NCI-H187 treated with DMSO at 0.1 percent for 48 hours (cell line): ENCODE measurements at places on chromosomes 7 and 10.

DNA sequence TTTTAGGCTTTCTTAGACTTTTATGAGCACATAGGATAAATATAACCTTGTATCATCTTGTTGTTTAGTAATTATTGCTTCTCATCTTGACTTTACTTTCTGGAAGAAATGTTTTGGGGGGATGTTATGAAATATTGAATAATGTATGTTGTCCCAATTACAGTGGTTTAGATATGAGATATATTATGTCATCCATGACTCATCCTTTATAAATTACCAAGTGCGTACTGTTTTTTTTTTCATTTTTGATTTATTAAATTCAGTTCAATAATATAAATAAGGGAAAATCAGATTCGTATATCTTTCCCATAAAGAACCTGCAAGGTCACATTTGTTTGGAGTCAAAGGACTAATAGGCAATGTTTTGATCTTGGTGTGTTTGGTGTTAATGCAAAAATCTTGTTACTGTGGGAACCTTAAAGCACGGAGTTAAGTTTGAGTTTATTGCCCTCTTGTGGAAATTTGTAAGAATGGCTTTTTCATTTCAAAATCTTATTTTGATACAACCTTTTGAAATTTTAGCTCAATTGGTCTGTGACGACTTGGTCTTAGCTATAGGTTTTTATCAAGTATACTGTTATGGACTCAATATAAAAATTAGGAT lies 108.6 kb downstream of the SRI start:
- DNase-seq = no peak

GRCh38 chr10:125085258-125086054 lies 74.9 kb downstream of the CTBP2 start:
- DNase-seq = no peak

- no peak for DNase-seq
These were observed 542.4 kb downstream of the SORCS3 start for GRCh38 chr10:105183536-105183935.

GRCh38 chr10:73168465-73168803 lies 515 bp downstream of the FAM149B1 start:
- DNase-seq = no peak

DNA sequence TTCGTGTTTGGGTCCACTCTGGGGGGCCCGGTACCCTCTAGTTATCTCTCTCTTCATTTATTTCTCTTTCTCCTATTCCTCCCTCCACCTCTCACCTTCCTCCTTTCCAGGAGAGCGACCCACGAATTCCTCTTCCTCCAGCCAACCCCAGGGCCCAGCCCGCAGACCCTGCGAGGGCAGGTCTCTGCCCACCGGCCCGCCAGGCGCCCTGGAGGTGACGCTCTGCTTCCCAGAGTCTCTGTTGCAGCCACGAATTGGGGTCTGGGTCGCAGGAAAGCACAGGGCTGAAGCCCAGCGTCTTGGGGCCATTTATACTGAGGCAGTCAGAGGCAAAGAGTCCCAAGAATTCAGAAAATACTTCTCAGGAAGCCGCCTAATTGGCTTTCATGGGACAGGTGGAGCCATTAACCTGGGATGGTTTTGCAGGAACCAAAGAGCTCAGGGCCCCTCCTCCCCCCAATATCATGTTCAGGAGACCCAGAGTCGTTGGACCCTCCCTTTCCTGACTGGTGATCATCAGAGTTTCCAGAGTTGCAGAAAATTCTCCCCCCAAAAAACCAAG lies 2.7 kb upstream of the EN2 start:
- no peak for DNase-seq

GRCh38 chr10:93039721-93040120 lies 20.9 kb upstream of the CYP26C1 start:
- DNase-seq = no peak

DNA sequence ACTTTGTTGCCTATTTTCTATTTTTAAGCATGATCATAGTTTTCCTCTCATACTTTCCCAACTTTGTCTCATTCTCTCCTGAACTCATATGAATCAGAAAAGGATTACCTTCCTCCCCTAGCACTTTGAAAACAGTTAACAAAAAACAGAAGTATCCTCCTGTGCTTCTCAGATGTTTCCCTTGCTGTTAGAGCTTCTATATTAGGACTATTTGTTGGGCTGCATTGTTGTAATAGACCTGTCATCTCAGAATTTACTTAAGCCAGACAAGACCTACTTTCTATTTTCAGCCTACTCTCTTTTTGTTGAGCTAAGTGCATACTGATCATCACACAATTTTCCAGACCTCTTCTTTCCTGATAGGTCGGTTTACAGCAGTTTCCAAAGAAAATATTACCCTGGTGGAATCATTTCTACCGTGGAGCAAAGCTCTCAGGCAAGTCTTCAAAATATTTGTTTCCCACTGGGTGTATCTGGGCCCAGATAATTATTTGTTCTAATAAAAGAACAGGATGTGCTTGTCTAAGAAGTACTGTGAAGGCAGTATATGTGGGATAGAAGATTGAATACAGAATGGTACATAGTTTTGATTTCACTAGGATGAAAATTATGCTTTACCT lies 411.9 kb upstream of the KLF6 start:
- no peak for DNase-seq

- DNase-seq = no peak
These were observed 8.2 kb downstream of the BMS1 start for GRCh38 chr10:42790835-42791234.

GRCh38 chr7:85634951-85635350 lies 448.1 kb upstream of the SEMA3D start:
- no peak for DNase-seq

DNA sequence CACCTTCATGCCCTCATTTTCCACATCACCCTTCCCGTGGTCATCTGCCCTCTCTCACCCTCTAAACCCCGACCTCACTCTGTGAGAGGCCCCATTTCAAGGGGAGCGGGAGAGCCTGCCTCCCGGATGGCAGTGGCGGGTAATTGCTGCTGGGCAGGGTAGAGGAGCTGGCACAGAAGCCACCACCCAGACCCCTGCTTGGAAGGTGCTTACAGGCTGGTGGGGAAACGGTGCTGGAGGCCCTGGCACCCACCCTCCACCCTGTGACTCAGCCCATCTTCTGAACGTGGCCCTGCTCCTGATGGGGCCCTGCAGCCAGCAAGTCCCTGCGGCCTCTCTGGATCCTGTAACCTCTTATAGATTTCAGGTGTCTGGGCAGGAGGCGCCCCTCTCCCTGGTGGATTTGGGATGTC lies 10.6 kb upstream of the PWWP2B start:
- no peak for DNase-seq

DNA sequence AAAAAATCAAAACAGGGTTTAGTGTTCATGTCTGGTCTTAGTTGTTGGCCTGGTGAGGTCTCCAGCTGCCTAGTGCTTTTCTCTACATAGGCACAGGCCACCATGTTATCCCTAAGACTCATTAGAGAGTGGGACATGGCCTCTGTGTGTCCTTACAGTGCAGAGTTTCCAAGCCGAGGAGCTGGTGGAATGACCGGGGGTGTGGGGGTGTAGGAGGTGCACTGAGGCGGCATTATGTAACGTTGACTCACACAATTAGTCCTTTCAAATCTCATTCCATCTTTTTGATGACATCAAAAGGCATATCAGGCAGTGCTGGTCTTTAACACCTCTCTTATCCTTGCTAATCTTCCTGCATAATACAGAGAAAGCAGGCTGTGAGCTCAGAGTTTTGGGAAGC lies 71.3 kb downstream of the MTPN start:
- DNase-seq = no peak

DNA sequence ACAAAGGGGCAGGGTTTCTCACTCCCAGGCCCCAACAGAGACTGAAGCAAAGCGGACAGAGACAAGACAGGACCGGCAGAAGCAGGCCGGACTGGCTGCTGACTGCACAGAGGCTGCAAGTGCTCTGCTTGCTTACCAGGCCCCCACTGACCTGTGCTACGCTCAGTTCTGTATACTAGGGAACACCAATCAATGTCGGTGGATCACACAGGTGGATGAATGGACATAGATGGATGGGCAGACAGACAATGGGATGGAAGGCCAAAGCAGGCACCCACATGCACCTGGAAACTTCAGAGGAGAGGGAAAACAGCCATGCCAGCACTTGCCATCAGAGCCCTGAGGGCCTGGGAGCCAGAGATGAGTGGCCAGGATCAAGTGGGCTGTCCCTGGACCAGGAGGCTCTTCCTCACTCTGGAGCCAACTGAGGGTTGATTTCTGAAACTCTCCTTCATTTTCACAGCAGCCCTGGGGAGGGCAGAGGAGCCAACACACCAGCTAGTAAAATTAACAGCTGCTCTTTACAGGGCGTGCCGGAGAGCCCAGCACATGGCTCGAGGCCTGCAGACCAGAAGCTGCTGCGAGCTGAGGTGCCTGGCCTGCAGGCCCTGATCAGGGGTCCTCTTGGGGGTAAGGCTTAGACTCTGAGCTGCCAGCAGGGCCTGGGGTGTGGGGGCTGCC lies 243.6 kb downstream of the KCNMA1 start:
- no peak for DNase-seq

GRCh38 chr10:109981650-109982049 lies 26.1 kb upstream of the ADD3 start:
- no peak for DNase-seq

GRCh38 chr7:158957510-158957906 lies 101.2 kb downstream of the DYNC2I1 start:
- peak; percentile 70 for DNase-seq

GRCh38 chr7:158732494-158733219 lies 28.1 kb upstream of the NCAPG2 start:
- no peak for DNase-seq

DNA sequence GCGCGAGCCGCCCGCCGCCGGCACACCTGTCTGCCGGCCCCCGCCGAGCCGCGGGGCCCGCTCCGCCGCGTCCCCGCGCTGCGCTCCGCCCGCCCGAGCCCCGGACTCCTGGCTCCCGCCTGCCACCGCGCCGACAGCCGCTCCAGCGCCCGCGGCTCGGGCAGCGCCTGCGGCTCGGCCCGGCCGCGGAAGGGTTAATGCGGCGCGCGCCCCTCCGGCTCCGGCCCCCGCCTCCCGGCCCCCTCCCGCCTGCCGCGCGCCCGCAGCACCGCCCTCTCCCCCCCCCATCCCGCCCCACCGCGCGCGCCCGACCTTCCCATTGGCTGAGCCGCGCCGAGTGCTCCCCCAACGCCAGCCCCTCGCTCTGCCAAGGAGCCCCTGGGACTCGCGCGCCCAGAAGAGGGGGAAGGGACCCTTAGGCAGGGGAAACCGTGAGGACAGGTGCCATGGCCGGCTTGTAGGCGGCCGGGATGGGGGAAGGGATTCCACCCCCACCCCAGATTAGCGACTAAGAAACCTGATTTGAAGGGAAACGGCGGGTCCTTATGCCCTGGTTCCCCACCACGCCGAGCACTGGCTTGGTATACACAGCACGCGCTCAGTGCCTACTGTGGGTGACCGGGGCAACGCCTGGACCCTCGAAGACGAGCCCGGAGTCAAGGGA lies at the start of gene KCNH2:
Gene KCNH2 (minus strand): TSS at position 196 of the 664 bp plus-strand sequence. CDS start 408 bp downstream, outside the sequence.
- peak; percentile 67 for DNase-seq

DNA sequence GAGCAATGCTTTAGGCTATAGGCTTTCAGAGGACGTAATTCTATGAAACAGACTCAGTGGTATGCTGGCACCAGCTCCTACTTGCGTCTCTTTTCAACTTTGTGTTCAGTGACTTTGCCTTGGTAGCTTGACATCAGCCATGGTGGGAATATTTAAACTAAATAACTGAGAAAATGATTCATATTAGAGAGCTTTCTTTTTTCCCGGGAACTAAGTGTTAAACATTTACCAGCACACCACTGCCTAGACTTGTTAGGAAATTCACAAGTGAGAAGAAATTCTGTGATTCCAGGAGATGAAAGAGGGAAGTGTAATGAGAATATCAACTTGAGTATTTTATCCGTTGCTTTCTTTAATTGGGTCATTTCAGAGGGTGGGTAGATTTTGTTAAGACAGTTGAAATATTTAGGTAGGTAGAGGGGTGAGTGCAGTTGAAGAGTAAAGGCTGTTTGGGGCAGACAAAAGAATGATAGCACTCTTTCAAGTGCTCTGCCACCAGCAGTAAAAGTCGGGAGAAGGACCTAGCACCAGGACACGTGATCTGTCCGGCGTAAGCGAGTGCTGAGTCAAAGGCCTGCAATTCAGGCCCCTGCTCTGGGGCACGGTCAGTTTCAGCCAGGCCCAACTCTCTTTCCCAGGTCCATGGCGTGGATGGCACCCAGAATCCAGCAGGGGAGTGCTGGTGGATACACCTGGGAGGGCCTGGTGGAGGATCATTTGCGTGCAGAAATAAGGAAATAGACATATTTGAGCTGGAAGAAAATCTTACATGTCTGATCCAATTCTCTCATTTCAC lies 206.3 kb downstream of the SNX10 start:
- DNase-seq = no peak

GRCh38 chr7:38066391-38066790 lies 111.7 kb upstream of the STARD3NL start:
- no peak for DNase-seq

- no peak for DNase-seq
These were observed 82.2 kb downstream of the TSPAN12 start for GRCh38 chr7:120775755-120776154.

- no peak for DNase-seq
These were observed 41.2 kb upstream of the COBL start for GRCh38 chr7:51357821-51358220.

- DNase-seq = no peak
These were observed 24.0 kb downstream of the COL26A1 start for GRCh38 chr7:101386558-101387231.

DNA sequence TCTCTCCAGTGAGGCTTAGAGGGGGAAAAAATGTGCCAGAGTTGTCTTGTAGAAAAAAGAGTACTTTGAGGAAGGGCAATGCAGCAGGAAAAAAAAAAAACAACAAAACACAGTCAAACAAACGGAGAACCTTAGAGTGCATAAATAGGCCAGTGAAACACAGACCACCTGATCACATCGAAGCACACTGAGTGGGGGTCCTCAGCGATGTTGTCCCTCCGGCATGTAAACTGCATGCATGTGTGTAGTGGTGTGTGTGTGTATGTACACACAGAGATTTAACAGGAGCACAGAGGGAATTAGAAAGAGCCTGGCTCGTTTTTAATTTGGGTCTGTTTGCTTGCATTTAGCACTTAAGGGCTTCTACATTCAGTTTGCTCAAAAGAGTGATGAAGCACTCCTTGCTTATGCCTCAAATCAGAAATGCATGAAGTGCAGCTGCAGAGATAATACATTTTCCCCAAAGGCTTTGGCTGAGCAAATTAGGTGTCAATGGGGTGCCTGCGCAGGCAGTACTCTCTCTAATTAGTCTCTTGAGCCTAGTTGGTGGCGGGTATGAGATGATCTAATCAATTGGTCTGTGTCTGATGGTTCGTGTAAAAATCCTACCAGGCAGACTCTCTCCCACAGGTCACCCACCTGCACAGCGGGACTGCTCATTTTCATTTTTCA lies 62.7 kb upstream of the FZD1 start:
- no peak for DNase-seq

- DNase-seq = no peak
These were observed 5.2 kb downstream of the CCNY start for GRCh38 chr10:35341521-35341920.
